Inflammatory macrophage (primary cell): ENCODE measurements at places on chromosomes 11 and 22.
A peak's percentile ranks its signal among the peaks of the same experiment; 100 is the strongest.

GRCh38 chr22:31291481-31292235, 630 bp downstream of the PIK3IP1 start:
- DNase-seq = no peak

- no peak for DNase-seq
These were observed 383.8 kb upstream of the NARS2 start for GRCh38 chr11:78958444-78958843.

- no peak for DNase-seq
These were observed 85.2 kb downstream of the CCDC81 start for GRCh38 chr11:86459682-86460460.

GRCh38 chr11:125072218-125072960, 9.3 kb downstream of the SLC37A2 start:
- DNase-seq = peak; percentile 84

- DNase-seq = no peak
These were observed 256.3 kb downstream of the BRD1 start for GRCh38 chr22:49571326-49571725.

- peak; percentile 86 for DNase-seq
These were observed 21.8 kb upstream of the SNX32 start for GRCh38 chr11:65811764-65812475.
